ENCODE measurements at places on chromosomes 7 and 10. TPM values are rescaled to one million over a fixed set of nuclear protein-coding genes. Genes with fewer than 3 reads are reported as not detected.

- DNase-seq = peak; percentile 38
Measured at GRCh38 chr7:150945853-150946420, 32.2 kb downstream of the KCNH2 start.

DNA sequence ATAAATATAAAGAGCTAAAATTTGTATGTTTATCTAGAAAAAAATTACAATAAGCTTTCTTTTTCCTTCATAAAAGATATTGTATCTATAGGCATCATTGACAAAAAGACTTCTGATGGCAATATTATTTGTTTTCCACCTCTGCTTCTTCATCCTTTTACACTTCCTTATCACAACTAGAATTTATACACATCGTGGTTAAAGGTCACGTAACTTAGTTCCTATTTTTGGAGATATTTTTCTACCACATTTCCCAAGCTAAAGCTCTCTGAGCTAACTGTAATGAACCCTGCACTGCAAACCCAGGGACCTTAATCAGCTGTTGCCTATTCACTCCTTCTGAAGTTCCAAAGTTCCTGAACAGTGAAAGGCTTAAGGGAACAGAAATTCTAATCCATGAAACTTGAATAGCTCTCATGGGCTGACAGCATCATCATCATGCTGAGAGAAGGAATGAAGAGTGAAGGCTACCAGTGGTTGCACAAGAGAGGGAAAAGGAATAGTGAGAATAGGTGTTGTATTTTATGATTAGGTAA is 106.1 kb upstream of the SLC13A1 start:
- no peak for DNase-seq

- no peak for DNase-seq
Measured at GRCh38 chr10:76114581-76115001, 683.2 kb downstream of the LRMDA start.

DNA sequence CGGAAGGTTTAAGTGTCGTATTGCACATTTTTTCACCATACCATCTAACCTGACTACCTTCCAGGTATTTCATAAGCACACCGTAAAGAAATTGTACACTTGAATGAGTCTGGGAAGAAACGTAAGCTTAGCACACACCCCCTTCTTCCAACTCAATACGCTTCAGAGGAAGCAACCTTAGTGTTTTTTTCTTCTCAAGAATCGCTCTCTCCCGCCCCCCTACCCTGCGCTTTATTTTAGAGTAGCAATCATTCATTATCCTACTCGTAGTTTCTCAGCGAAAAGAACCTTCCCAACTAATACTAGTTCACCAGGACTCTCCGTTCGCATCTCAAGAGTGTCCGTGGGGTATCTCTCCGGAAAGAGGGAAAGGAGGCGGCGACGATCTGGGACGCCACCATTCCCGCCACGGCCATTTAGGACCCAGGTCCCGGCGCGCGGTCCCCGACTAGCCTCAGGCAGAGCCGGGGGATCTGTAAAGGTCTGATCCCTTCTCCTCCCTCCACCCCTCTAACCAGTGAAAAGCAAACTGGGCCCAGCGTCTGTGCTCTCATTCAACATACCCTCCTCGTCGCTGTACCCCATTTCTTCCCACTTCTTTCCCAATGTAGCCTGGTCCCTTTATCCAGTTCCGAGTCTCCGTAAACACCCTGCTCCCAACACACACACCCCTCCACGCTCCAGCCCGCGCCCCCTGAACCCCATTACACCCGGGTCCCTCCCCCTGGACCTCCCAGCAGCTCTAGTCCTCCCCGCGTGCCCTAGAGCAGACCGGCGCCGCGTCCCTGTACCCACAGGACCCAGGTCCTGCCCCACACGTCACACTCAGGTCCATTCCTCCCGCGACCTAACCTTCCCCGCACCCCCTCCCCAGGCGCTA is 16.0 kb downstream of the MYOZ1 start:
- DNase-seq = peak; percentile 52

GRCh38 chr10:80769700-80770160 is 232.0 kb downstream of the SH2D4B start:
- DNase-seq = no peak

DNA sequence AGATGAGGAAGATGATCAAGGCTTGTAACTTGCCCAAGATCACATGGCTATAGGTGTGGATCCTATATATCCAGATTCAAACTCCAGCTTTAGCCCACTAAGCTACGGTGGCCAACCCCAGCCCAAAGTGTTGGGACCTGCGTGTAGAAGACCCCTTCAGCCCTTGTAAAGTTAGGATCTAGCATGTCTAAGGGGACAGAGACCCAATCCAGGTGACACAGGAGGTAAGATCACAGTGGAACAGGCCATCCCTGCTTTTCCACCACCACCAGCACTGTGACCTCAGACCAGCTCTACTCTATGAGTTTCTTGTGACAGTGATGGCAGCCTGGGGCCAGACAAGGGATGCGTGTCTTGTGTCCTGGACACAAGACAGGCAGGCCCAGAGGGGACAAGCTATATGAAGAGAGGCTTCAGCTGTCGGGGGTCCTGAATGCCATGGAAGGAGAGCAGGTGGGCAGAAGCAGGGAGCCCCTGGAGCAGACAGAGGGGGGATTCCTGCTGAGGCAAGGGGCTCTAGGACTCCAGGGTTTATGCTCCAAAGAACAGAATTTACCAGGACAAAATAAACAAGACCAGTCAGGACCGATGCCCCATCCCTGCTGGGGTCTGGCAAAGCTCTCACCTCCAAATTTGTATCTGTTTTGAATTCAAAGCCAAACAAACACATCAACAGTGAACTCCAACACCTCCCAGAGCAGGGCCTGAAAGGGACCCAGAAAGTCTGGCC is 10.4 kb downstream of the GPRIN2 start:
- DNase-seq = no peak

DNA sequence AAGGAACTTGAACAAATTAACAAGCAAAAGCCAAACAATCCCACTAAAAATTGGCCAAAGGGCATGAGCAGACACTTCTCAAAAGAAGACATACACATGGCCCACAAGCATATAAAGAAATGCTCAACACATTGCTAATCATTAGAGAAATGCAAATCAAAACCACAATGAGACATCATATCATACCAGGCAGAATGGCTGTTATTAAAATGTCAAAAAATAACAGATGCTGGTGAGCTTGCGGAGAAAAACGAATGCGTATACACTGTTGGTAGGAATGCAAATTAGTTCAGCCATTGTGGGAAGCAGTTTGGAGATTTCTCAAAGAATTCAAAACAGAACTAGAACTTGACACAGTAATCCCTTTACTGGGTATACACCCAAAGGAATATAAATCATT is 311.7 kb upstream of the HPS1 start:
- no peak for DNase-seq

DNA sequence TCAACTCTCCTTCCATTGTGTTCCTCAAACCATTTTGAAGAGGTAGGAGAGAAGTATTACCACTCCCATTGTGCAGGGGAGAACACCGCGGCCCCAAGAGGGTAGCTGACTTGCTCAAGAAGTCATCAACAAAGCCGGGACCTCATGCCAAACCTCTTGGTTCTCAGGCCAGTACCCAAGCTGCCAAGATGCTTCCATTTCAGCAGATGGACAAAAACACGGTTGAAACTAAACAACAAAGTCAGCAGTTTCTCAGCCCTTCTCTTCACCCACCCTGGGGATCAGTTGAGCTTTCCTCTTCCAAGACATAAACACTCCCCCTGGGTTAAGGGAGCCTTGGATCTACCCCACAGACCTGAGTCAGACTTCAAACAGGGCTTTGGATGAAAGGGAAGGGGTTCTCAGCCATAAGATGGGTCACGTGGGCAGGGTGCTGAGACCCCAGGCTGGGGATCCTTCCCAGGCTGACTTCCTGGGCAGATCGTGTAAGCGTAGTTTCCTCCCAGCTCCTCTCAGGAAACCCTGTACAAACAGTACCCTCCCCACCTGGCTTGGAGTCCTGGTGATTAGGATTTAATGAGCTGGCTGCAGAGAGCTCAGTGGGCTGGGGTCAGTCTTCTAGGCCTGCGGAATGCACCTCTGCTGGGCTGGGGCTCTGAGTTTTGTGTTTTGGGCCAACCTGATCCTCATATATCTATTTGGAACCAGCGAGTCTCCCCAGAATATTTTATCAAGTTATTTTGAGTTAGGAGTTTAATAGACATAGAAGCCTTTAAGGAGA is 27.3 kb downstream of the EMX2 start:
- no peak for DNase-seq

DNA sequence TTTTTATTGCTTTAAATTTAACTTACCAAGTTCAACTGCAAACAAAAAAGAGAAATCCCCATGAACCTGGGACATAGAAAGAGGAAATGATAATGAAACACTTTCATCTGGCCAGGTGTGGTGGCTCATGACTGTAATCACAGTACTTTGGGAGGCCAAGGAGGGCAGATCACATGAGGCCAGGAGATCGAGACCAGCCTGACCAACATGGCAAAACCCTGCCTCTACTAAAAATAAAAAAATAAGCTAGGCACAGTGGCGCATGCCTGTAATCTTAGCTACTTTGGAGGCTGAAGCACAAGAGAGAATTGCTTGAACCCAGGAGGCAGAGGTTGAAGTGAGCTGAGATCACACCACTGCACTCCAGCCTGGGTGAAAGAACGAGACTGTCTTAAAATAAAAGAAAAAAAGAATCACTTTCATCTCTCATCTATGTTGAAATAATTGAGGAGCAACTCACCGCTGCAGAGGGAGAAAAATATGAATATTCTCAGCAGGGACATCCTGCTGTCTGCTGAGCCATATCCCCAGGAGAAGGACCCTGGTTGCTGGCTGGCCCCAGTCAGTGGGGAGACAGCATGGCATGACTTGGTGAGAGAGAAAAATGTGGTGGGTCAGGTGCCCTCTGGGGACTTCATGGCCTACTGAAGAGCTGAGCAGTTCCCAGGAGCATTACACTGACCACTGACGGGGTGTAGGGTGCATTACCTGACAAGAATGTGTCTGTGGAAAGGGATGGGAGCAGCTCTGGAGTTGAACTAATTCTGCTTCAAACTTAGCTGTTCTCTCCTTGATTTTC is 22.8 kb upstream of the TARP start:
- no peak for DNase-seq

DNA sequence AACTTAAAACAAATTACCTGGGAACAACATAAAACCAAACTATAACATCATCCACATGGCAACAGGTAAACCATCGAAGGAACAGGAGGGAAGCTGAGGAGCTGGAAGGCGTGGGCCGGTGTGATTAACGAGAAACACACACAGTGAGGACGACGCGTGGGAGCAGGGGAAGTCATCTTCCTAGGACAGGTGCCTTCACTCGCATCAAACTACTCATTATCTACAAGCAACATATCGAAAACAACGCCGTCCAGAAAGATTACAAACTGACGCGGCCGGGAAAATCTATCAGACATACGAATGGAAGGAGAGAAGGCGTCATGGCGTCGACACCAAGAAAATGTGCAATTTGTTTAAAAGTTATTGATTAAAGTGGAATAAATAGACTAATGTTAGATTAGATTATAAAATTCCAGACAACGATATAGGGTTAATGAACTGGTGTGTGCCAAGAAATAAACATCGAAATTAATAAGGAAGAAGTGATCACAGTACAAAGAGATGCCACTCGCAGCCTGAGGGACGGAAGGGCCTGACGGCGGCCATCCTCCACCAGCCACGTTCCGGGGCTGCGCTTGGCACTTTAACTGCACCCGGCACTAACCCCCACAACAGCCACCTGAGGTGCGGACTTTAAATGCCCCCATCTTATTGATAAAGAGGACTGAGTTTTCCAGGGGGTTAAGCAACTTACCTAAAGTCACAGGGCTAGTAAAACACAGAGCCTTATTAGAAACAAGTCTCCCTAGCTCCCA is 581.7 kb downstream of the DNAJB6 start:
- DNase-seq = no peak

DNA sequence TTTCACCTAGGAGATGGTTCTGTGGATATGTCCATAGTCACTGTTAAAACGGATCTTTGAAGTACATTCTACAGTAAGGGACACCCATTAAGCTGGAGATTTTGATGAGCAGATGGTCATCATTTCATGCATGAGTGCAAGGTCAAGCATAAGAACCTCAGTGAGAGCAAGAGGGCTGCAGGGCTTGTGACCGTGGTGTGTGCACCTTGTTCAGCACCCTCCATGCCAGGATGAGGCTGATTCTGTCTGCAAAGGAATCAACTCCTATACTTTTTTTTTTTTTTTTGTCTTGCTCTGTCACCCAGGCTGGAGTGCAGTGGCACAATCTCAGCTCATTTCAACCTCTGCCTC is 17.6 kb downstream of the PDSS1 start:
- DNase-seq = no peak

GRCh38 chr7:106018566-106019469 is 55.8 kb downstream of the CDHR3 start:
- DNase-seq = no peak

- DNase-seq = peak; percentile 69
Measured at GRCh38 chr10:91635401-91636400, 2.8 kb upstream of the PPP1R3C start.

DNA sequence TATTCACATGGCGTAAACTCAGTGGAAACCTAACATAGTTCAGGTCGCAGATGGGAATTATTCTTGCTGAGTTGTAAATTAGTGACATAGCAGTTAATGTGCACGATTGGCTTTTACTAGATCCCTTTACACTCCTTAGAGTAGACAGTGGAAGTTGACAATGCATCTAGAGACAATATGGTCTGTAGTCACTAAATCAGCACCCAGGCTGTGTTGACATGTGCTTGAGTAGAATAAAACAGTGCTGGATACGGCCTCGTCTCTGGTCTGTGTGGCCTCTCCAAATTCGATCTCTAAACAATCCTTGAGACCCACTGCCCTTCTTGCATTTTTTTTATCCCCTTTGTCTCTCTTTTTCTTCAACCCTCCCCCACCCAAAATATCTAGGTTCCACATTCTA is 615.7 kb downstream of the SORCS1 start:
- DNase-seq = no peak

DNA sequence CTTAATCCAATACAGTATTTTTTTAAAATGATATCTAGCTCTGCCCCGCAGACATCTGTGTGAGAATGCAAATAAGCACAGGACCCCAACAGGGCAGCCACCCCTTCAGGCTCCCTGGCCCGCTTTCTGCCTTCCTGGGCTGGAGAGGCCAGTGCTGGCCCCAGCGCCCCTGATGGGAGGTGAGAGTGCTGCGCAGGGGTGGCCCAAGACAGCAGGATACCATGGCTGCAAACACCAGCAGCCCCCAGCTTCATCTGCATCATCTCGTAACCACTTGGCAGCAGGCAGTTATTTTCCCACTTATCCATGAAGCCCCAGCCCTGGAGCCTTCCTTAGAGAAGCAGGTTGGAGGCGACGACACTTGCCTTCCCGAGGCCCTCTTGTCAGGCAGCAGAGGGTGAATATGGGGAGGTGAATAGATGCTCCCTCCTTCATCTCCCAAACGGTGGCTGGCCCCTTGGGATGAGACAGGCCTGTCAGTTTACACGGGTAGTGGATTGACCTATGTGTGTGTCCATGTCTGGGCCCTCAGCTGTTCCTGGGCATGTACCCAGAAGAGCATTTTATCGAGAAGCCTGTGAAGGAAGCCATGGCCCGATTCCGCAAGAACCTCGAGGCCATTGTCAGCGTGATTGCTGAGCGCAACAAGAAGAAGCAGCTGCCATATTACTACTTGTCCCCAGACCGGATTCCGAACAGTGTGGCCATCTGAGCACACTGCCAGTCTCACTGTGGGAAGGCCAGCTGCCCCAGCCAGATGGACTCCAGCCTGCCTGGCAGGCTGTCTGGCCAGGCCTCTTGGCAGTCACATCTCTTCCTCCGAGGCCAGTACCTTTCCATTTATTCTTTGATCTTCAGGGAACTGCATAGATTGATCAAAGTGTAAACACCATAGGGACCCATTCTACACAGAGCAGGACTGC is 71.2 kb downstream of the ALOX5 start:
- DNase-seq = no peak

CNPY1 gene
- total RNA-seq = 0.16 TPM

ASIC3 gene
- total RNA-seq = 4.5 TPM

ARL4A gene
- total RNA-seq = 57.3 TPM

SLC13A4 gene
- not detected for total RNA-seq

SYT15B gene
- total RNA-seq = not detected

LBX1 gene
- total RNA-seq = not detected
